NCI-H526 (cell line): ENCODE measurements at places on chromosomes 2 and 18.
A peak's percentile ranks its signal among the peaks of the same experiment; 100 is the strongest.

DNA sequence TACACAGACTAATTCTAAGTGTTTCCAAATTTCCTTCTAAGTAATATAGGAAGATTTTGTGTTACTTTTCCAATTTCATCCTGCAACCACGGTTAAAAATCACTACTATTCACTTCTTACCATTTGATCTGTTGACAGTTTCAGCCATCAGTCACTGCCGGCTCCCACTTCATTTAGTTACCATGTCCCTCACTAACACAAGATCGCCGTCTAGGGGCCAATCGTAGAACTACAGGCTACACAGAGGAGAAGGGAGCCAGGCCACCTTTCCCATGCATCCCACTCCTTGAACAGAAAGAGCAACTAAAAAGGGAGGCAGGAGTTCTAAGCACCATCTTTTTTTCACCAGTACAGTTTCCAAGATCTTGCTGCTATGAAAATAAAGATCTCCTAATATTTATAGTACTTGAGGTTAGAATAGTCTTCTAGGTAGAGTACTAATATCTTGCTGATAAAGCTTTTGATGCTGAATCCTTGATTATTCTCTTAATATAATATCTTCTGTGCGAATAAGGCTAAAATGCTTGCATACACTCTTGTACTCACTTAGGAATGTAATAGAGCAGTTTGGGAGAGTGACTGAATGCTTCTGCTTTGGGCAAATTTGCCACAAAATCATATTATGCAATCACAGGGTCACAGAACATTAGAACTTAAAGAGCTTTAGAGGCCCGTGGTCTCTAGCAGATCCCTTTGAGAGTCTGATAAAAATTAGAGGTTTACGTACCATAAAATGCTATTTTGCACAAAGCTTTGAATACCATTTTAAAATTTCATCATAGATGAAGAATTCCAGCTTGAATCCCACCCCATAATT lies 39.5 kb upstream of the CYP1B1 start:
- peak; percentile 82 for DNase-seq

- no peak for DNase-seq
Measured at GRCh38 chr2:57368190-57368589, 678.4 kb upstream of the VRK2 start.

DNA sequence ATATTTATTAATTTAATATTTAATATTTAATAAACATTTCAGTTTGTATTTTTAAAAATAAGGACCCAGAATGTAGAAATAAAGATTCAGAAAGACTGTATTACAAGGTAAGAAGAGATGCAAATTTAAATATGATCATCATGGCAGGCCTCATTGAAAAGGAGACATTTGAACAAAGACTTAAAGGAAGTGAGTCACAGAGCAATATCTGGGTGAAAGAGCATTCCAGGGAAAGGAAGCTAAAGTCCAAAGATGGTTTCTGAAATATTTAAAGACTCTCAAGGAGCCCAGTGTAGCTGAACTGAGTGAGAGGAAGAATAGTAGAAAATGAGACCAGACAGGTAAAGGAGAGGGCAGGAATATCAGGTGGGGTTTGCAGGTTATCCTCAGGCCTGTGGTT lies 5.9 kb downstream of the SCYGR4 start:
- DNase-seq, result no peak

GRCh38 chr2:5740817-5741216 lies 48.6 kb downstream of the SOX11 start:
- no peak for DNase-seq

DNA sequence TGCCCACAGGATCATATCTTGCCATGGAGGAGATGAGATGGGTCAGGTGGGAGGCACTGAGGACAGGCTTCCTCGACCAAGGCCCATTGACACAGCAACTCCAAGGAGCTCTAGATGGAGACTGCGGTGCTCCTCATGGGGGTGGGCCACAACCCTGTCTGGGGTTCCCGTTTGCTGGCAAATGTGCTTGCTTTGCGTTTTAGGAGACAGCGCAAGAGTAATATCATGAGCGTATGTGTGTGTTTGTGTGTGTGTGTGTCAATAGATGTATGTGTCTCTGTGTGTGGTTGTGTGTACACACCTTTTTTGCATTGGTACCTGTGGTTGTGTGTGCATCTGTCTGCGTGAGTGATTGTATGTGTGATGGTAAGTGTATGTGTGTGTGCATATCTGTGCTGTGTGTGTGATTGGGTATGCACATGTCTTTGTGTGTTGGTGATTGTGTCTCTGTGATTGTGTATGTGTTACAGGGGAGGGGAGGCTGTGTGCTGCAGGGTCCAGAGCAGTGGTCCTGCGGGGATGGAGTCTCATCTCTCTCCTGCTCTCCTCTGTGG lies 4.4 kb downstream of the FBLN7 start:
- no peak for DNase-seq

DNA sequence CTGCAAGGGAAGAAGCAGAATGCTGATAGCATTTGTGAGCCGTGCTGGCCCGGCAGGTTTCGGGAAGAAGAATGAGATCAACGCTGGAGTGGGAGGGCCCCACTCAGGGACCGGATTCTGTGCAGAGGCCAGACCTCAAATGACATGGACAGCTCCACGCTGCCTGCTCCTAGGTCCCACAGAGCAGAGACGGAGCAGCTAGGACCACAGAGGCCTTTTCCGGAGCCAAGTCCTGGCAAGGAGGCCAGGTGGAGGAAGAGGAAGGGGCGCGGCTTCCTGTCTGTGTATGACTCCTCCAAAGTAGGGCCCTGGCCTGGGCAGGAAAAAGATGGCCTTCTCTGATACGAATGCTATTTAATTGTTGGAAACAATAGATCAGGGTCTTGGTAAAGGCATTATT lies 139.9 kb downstream of the LRRC30 start:
- no peak for DNase-seq

DNA sequence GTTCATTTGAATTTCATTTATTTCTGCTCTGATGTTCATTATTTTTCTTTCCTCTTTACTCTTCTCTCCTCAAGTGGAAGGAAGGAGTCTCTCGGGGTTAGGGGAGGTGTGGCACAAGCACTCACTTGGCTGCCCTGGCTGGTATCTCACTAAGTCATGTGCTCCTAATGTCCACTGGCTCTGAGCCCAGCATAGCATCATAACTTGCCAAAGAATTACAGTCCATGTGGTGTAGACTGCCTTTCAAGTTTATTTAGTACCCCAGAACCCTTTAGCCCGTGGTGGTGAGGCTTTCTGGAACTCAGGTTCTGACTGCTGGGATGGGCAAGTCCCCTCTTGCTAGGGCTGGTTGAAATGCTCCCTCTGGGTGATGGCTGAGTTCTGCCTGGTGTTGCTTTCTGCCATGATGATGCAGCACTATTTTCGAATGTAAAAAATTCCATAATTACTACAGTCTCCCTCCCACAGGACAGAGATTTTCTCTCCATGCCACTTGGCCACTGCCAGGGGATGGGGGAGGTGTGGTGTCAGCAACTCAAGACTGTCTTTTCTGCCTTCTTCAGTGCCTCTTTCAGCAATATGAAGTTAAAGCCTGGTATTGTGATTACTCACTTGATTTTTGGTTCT lies 22.2 kb downstream of the SPAG16 start:
- DNase-seq, result no peak

- no peak for DNase-seq
Measured at GRCh38 chr2:72603481-72603880, 222.4 kb downstream of the EXOC6B start.

DNA sequence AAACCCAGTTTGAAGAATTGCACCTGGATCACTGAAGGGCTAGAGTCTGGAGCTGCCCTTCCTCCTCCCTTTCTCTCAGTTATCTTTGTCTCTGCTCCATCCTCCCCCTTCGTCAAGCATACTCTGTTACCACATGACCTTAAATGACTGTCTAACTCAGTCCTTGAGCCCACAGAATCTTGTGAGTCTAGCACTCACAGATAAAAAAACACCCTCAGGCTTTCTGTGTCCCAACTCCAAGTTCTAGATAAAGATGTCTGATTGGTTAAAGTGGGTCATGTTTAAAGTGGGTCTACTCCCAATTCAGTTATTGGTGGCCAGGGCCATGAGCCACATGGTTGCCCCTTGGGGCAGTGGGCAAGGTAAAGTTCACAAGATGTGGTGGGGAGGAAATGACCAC lies 53.5 kb upstream of the CYP1B1 start:
- no peak for DNase-seq

GRCh38 chr2:150806336-150806735 lies 318.9 kb upstream of the RND3 start:
- no peak for DNase-seq

GRCh38 chr2:30979822-30980245 lies 158.4 kb downstream of the GALNT14 start:
- DNase-seq, result no peak

GRCh38 chr2:119198240-119198840 lies 25.3 kb upstream of the STEAP3 start:
- no peak for DNase-seq

- DNase-seq, result no peak
Measured at GRCh38 chr18:498931-499775, 1.3 kb downstream of the COLEC12 start.
